ENCODE measurements at places on chromosomes 13 and 19.

DNA sequence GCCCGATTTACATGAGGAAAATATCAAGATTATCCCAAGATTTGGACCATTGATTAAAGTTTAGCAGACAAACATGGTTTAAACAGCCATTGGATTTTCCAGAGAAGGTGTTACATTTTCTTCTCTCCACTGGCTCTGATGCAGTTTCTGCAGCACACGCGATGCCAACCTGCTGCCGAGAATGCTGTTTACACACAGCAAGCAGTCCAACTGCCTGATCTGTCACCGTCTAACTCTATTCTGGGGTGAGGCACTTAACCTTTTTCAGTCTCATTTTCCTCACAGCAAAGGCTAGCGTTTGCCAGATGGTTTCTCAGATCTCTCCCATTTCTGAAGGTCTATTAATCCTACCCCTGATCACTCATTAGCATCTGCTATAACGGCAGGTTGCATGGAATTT lies 763.5 kb upstream of the GPC6 start:
- DNase-seq, result no peak

GRCh38 chr19:13116282-13117175 lies at the start of gene TRMT1:
TRMT1 (minus strand) TSS chr19:13116740; CDS start chr19:13116399, 341 bp downstream.
- peak; percentile 90 for DNase-seq

DNA sequence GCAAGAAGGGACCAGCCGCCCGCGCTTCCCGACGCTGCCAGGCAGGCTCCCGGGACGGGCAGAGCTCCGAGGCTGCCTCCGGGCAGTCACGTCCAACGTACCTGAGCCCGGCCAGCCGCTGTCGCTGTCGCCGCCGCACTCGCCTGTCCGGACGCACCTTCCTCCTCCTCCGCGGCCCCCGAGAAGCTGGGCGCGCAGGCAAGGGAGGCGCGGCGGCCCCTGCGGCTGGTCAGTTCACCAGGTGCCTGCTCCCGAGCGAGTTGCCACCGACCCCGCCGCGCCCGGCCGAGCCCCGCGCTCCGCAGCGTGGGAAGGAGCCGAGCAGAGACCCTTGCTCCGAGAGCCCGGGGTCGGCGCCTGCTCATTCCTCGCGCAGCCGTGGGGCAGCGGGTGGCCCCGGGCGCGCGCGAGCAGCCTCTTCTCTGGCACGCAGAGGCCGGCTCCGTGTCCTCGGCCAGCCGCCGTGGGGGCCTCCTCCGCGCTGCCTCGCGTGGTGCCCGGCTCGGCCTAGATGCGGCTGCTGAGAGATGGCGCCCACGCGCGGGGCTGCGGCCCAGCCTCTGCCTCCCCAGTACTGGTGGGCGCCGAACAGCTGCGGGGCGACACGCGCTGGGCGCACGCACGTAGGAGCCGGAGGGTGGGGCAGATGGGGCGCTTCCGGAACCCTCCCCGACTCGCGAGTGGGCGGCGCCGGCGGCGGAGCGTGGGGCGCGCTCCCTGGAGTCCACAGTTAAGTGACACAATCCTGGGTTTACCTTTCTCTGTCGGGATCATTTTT lies 419.4 kb downstream of the UQCRFS1 start:
- DNase-seq, result no peak

DNA sequence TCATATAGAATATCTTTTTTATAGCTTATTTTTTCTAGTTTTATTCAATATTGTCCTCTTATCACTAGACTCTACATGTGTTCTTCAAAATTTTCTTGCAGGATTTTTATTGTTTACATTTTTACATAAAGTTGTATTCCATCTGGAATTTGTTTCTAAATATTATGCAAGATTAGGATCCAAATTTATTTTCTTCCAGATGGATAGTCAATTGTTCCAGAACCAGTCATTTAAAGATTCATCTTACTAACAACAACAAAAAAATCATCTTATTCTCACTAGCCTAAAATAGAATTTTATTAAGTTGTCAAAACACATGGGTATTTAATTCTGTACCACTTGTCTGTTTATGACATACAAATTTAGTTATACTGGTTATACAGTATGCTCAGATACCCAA lies 390.4 kb upstream of the GPC6 start:
- no peak for DNase-seq

DNA sequence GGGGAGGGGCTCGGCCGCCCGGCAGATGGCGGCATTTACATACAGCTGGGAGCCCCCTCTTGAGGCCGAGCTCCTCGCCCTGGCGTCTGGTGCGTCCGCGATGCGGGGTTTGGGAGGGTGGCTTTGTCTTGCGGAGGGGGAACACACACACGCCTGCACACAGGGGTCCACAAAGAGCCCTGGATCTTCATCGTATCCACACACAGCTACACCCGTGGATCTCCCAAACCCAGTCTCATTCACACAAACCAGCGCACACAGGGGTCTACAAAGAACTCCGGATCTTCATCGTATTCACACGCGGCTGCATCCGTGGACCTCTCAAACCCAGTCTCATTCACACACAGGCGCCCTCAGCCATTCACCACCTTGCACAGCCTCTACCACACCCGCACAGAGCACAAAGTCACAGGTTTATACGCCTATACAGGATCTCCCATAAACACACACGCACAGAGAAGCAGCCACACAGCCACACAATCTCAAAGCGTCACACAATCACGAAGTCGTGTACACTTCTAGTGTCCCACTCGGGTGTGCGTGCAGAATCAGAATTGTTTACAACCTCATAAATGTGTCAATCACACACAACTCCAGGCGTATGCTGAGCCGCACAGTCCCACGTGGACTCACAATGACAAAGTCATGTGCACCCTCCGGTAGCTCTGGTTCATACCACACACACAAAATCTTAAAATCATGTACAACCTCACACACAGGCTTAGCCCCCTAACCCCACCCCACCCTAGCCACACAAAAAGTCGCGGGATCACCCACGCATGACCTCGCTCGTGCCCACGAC lies 550 bp upstream of the DLL3 start:
- no peak for DNase-seq

- no peak for DNase-seq
Measured at GRCh38 chr13:36685927-36686326, 12.1 kb downstream of the SERTM1 start.

DNA sequence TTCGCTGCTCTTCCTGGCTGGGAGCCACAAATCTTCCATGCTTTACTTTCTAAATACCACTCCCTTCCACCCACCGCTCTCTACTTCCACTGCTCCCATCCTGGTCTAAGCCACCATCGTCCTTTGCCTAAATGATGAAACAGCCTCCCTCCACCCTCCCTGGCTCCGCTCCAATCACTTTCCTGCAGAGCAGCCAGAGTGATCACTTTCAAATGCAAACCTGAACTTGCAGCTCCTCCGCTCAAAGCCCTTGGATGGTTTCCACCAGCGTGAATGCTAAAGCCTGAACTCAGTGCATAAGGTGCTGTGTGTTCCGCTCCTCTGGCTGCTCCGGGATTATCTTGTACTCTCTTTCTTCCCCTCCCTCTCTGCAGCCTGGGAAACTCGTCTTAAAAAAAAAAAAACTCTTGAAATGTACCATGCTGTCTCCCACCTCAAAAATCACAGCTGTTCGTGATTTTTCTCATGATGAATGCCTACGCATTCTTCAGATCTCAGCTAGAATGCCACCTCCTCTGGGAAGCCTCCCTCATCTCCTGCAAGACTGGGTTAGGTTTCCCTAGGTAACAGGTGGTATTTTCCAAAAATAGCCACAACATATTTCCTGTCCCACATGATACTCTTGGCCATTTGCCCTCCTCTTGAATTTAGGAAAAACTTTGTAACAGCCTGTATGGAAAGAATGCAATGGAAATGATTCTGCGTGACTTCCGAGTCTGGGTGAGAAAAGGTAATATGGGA lies 3.7 kb upstream of the SIN3B start:
- DNase-seq, result no peak

- no peak for DNase-seq
Measured at GRCh38 chr19:10190026-10190425, 4.7 kb downstream of the DNMT1 start.

DNA sequence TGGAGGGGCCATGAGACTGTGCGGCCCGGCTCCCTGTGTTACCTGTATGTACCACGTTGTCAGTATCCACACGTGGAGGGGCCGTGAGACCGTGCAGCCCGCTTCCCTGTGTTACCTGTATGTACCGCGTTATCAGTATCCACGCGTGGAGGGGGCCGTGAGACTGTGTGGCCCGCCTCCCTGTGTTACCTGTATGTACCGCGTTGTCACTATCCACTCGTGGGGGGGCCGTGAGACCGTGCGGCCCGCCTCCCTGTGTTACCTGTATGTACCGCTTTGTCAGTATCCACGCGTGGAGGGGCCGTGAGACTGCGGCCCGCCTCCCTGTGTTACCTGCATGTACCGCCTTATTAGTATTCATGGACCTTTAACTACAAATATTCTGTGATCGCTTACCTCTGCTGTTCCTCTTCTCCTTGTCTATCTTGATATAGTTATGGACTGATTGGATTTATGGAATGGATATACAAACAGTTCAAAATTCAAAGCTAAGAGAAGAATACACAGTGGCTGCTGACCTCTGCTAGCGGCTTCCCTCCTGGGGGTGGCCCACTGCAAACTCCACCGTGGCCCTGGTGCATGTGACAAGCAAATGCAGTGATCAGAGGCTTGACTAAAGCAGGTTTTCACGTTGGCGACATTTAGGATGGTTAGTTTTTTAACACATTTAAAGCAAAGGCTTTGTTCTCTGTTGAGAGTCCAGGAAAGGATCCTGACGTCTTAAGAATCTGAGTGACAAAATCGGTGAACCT lies 38.7 kb downstream of the ATP11A start:
- no peak for DNase-seq

DNA sequence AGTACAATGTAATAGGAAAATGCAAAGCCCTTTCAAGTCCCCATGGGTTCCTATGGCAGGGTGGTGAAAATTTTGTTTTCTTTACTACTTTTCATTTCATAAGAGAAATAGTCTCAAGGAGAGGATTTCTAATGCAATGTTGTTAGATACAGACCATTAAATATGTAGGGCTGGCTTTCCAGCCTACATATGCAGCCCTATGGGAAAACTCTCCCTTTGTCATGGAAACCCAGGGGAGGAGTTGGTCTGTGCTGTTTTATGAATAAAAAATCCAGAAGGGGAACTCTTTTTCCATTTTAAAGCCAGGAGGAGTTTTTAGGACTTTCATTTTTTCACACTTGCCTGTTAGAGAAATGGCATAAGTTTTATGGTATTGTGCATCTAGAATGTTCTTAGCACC lies 119.6 kb downstream of the DCT start:
- no peak for DNase-seq

DNA sequence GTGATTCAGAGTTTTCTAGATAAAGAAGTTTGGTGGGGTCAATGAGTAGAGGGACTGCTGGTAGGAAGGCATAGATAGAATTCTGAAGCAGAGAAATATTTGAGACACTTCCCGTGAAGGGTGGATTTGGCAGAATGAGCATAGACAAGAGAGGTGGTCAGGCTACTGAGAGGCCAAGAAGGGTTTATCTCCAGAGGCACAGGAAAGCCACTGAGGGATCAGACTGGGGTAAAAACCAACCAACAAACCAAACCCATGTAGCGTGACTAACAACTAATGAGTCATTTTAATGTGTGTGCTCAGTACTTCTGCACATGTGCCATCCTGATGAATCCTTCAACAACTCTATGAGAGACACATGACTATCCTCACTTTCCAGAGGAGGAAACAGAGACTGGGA lies 60.0 kb upstream of the SERP2 start:
- DNase-seq, result no peak

DNA sequence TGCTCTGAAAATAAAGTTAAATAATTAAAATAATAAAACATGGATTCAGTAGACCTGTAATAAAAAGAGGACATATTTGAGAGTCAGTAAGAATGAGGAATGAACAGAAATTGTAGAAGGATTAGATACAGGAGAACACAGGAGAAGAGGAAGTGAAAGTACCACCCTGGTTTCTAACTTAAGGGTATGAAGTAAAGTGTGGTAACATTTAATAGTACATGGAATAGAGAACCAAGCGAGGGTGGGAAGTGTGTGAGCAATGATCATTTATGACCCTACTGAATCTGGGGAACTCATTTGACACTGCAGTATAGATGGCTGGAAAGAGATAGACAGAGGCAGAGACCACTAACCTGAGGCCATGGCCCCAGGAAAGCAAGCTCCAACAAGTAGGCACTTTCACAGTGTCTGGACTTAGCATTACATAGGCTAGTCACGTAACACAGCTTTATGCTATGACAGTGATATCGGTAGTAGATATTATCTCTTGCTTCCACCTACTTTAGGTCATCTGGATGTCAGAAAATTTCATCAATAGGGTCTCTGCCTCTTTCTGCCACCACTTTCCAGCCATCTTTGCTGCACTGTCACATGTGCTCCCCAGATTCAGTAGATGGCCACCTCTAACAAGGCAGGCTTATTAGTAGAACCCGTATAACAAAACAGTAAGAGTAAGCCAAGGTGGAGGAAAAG lies 633.9 kb upstream of the MIR17HG start:
- no peak for DNase-seq

GRCh38 chr13:27391471-27391870 lies 32.9 kb upstream of the GTF3A start:
- DNase-seq, result no peak

DNA sequence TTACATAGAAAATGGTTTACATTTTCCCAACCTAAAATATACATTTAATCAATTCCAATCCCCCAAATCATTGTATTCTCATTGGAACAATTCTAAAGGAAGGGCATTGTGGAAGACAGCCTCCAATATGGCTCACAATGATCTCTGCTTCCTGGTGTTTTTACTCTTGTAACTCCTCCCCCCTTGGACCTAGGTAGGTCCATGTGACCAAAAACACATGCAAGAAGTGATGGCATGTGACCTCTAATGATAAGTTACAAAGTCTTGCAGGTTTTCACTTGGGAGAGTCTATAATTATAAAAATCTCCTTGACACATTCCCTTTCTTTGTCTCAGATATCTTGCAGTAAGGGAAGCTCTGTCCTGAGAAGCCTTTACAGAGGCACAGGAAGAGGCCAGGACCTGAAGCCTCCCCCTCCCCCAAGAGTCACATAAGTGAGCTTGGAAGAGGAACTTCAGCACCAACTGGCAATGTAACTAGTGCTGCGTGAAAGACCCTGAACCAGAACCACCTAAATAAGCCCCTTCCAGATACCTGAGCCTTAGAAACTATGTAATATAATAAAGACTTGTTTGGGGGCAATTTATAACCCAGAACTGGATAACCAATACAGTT lies 816.2 kb upstream of the ATXN8OS start:
- no peak for DNase-seq

GRCh38 chr13:65977525-65977924 lies 1252.6 kb downstream of the PCDH9 start:
- DNase-seq, result no peak

DNA sequence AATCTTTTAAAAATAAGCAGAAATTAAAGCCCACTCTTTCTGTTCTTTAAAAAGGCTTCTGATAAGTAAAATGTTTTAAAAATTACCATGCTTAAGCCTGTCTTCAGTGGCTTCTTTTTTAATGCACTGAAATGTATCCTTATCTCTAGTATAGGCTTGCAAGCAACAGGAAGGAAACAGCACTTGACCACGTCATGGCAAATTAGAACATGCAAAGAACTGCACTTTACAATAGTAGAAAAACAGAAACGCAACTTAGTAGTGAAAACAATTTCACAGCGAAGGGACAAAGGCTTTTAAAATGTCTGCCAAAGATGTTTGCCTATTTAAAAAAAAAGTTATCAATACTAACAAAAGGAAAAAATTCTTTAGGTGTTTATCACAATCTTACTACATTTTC lies 36.3 kb downstream of the ELF1 start:
- DNase-seq, result peak; percentile 86

All from CD4-positive, alpha-beta T cell treated with Interleukin-12 subunit alpha and Interleukin-12 subunit beta, for 1 hour (primary cell).